ENCODE measurements at places on chromosomes 2 and 18.

DNA sequence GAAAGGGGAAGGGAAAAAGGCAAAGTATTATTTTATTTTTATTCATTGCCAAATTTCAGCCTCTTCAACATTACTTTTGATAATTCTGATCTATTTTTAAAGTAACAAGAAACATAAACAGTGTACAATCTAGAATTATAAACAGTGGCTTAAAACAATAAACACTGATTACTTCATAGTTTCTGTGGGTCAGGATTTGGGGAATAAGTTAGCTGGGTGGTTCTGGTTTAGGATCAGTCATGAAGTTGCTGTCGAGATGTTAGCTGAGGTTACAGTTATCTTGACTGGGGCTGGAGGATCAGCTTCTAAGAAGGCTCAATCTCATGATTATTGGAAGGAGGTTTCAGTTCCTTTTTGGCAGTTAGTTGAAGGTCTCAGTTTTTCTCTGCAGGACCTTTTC is 109.2 kb downstream of the SCN2A start:
- DNase-seq, result no peak

DNA sequence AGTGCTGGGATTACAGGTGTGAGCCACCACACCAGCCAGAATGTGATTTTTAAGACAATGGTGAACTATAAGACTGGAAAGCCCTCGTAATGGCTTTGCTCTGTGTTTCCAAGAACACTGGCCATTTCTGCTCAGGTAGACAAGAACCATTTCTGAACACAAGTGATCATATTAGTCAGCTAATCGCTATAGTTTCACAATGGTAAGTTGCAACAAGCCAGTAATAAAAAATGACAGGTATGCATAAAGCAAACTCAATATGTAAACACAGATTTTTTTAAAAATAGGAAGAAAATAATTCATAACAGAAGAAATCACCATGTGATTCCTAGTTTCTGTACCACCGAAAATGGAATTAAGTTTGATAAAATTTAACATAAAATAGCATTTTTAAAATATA is 166.5 kb downstream of the THADA start:
- no peak for DNase-seq

GRCh38 chr2:230644356-230644935 is 68.2 kb upstream of the CAB39 start:
- no peak for DNase-seq

- DNase-seq, result no peak
Measured at GRCh38 chr2:120606280-120606679, 129.4 kb upstream of the GLI2 start.

- DNase-seq, result no peak
Measured at GRCh38 chr2:160574468-160575140, 81.0 kb upstream of the RBMS1 start.

DNA sequence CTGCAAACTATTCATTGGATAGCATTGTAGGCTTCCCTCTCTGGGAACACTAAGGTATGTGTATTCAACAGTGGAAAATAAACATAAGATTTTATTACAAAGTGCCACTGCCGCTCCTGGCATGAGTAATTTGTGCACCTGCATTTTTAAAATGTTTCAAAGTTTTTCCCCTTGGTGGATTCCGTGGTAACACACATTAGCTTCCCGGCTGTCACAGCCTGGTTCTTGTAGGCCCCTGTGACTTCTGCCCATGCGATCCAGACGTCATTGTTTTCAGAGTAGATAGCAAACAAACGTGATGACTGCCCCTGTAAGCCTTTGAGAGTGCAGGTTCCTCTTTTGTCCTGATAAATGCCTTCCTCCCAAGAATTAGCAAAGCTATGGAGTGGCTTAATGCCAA is 421.0 kb downstream of the ZNF521 start:
- no peak for DNase-seq

DNA sequence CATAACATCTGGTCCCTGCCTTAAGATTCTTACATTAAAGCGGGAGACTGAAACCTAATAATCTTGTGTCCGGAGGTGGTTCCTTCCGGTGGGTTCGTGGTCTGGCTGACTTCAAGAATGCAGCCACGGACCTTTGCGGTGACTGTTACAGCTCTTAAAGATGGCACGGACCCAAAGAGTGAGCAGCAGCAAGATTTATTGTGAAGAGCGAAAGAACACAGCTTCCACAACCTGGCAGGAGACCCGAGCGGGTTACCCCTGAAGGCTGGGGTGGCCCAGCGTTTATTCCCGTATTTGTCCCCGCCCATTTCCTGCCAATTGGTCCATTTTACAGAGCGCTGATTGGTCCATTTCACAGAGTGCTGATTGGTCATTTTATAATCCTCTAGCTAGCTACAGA is 122.3 kb upstream of the SIX2 start:
- no peak for DNase-seq

- no peak for DNase-seq
Measured at GRCh38 chr2:222310747-222311318, 12.0 kb upstream of the PAX3 start.

DNA sequence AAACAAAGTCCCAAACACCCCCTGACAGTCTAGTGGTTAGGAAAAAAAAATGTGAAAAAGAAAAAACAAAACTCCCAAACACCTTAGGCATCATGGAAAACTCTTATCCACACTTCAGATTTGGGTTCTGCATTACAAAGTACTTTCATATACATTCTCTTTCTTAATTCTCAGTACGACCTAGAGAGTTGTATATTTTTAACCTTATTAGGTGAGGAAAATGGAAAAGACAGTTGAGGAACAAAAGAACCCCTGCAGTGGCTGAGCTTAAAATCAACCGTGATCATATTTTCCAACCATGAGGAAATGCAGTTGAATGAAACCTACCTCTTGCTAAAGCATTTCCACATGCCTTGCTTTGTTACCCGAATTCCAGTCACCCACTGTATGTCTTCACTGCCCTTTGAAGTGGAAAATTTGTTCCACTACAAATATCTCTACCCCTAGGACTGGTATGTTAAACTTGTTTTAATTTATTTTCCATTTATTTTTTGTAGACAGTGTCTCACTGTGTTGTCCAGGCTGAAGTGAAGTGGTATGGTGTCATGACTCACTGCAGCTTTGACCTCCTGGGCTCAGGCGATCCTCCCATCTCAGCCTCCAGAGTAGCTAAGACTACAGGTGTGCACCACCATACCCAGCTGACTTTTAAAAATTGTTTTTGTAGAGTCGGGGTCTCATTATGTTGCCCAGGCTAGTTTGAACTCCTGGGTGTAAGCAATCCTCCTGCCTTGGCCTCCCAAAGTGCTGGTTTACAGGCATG is 56.9 kb upstream of the LPIN2 start:
- DNase-seq, result no peak

GRCh38 chr2:71781695-71782228 is 328.4 kb downstream of the DYSF start:
- DNase-seq, result no peak

- no peak for DNase-seq
Measured at GRCh38 chr2:234172066-234172465, 121.6 kb downstream of the SPP2 start.

DNA sequence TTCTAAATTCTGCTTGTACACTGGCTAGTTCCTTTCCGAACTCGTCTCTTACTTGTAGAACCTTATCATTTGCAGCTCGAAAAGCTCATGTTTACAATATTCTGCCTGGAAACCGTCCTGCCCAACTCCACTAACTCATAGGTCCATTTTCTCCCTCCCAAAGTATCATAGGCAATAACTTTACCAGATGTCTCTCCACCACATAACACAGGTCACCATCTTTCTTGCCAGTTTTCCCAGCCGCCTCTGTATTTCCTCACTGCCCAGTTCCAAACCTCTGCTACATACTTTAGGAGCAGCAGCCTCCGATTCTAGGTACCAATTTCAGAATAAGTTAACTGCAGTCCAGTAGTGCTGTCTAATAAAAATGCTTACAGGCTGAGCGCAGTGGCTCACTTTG is 259.5 kb downstream of the GLI2 start:
- no peak for DNase-seq

DNA sequence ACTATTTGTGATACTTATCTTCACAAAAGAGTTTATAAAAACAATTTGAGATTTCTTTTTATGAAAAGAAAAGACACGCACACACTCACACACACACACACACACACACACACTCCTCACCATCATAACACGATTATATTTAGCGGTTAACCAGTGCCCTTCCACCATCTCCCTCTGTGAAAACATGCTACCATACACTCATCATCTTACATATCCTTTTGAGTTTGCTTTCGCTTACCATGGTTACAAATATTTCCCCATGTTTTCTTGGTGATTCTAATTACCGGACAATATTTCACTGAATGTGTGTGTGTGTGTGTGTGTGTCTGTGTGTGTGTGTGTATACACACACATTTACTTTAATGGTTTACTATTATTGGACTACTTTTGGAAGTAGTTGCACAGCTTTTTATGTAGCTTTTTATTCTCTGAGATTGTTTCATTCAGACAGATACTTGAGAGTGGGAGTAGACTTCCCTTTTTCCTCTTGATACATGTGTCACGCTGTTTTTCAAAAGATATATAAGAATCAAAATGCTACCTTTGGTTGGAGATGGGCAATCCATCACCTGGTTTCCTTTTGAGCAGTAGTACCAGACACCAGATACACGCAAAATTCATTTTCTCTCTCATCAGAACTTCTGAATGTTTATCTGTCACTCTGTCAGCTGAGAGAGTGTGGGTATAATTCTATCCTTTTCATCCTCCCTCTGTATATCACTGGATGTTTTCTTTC is 138.1 kb downstream of the SETBP1 start:
- DNase-seq, result no peak

- no peak for DNase-seq
Measured at GRCh38 chr18:34873986-34874580, 164.0 kb downstream of the DTNA start.

- no peak for DNase-seq
Measured at GRCh38 chr2:196528486-196529223, 110.9 kb upstream of the CCDC150 start.

DNA sequence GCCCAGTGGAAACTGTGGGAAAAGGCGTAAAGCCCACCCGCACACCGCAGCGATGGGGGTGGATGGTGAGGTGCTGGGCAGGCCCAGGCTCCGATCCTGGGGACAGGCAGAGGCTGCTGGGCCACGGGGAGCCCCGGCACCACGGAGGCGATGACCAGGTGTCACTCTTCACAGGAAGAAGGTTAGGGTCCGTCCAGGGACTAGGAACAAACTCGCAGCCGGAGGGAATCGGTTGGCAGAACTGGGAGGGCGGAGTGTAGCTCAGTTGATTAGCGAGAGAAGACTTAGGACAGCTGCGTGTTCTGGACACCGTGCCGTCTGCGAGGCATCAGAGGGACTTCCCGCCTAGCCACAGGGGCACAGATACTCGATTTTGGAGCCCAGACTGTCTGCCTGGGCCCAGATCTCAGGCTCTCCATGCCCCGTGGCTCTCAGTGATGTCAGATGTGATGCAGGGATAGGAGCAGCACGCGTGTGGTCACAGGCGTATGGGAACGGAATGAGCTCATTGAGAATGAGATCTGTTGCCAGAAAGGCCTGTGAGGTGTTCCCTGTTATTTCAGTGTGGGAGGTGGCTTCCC is 16.1 kb upstream of the ALLC start:
- no peak for DNase-seq

- no peak for DNase-seq
Measured at GRCh38 chr2:182444806-182445205, 18.0 kb upstream of the PDE1A start.

DNA sequence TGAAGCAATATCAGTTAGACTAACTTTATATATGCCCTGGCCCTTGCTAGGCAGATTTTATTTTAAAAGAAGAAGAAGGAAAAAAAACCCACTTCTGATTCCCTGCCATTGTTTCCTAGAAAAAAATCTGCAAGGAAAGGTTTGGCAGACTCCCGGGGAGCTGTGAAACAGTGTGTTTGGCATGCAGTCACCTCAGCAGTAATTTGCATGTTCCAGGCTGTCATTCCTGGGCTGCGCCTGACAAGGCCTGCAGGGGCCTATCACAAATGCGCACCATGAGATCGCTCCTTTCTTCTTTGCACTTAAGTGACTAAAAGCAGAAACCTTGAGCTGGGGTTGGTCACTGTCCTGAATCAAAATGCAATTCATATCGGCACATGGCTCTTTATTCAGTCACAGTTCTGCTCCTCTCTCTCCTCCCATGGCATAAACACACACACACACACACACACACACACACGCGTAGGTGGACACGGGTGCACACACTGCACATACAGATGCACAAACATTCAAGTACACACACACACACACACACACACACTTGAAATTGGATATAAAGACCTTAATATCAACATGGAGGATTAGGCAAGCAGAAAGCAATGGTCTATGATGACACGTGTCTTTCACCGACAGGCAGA is 172.8 kb downstream of the MYT1L start:
- no peak for DNase-seq

DNA sequence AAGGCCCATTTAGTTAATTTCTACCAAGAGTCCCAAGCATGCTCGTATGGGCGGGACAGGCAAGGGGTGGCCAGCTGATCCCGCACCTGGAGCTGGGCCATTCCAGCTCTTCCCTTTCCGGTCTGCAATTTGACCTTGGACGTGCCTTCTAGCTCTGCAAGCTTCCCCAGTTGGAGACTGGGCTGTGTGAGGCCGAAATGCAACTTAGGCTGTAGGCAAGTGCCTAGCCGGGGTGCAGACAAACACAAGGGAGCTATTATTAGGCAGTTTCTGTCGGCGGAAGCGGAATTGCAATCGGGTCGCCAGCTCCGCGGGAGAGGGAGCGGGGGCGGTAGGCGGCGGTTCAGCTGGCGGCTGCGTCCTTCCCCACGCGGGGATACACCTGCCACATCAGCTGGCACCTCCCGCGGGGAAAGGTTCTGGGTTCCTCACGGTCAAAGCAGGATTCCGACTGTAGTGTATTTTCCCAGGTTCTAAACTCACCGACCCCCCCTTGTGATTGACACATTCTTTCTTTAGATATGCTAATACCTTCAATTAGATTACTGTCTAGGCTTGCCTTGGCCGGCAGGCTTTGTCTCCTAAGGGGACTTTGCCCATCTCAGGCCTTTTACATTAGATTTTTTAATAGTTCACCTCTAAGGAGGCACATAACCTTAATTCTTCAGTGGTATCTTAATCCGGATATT is 17.1 kb upstream of the ZNF532 start:
- DNase-seq, result no peak

DNA sequence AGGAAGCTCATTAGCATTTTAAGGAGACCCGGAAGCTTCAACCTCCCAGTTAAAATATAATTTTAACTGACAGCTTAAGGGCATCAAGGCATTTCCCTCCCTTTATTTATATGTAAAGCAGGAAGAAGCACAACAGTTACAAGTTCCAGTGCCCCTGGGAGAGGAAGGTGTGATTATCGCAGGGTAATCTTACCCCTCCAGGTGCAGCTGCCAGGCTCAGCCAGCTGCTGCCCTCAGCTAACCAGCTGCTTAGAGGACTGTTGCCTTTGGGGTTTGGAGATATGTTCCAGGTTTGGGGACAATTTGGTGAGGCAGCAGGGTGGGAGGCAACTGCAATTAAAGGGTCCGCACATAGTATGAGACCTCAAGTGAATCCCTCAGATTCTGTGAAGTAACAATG is 55.3 kb upstream of the SETBP1 start:
- DNase-seq, result no peak
